C1 segment of cervical spinal cord (tissue), 14 donors: ENCODE measurements at places on chromosomes 7 and 10.

DNA sequence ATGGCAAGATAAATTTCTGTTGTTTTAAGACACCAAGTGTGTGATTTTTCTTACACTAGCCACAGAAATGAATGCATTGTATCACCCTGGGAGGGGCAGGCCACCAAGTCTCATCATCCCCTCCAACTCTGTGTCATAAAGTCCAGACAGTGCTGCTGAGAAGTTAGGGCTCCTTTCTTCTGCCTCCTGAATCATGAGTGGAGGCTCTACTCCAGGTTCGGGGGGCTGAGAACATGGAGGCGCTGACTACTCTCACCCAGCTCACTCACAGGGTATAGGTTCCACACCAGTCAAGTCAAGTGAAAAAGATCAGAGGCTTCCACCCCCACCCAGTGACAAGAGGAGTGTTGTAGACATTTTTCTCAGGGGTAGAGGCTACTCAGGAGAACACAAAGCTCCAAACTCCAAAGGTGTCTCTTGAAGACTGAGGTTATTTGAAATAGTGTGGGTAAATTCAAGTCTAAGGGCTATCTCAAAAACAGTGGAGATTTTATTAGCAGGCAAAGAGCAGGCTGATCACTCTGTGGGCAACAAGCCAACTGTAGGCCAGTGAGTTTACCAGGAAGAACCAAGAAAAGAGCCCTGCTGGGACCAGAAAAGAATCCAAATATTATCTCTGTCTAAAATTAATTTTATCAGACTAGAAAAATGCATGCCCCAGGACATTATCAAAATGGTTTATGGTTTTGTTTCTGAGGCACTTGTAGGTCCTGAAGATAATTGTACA, 118.6 kb upstream of the RET start:
- no peak for DNase-seq

- DNase-seq = no peak
Measured at GRCh38 chr7:39720586-39720985, 97.2 kb downstream of the RALA start.

DNA sequence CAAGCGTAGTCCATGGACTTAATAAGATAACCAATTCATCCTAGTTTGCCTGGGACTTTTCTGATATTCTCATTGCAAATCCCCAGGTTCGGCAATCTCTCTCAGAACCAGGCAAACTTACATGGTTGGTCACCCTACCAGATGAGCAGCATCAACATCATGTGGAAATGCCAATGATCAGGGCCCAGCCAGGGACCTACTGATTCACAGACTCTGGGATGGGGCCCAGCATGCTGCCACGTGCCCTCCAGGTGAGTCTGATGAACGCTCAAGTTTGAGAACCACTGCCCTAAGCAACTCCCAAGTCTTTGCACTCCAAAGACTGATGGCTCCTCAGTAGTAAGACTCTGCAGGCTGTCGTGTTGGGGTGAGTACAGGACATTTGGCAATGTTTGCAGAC, 2.7 kb downstream of the LAMB4 start:
- DNase-seq = no peak

DNA sequence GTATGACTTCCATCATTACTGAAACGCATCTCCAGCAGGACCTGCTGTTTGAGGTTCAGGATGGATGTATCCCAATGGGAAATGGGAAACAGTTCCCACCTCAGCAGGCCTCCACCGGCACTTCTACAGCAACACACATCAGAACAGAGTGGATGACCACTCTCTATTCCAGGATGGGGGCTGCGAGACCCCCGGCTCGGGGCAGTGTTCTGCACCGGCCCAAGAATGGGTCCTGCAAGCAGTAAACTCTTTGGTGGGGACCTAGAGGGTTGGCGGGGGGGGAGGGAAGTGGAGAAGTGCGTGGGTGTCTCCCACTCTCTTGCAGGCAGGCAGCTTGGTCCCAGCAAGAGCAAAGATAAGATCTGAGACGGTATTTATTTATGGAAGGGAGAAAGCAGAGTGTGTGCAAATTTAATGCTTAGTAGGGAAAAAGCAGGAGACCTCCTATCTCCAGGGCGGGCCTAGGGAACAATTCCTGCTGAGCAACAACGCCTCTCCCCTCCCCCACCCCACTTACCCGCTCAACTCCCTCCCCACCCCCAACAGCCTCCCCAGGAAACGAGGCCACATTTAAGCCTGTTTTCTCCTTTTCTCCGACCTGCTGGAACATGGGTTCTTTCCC, 4.0 kb downstream of the SFMBT2 start:
- no peak for DNase-seq

- DNase-seq = no peak
Measured at GRCh38 chr10:60777696-60778213, 523 bp upstream of the CDK1 start.

DNA sequence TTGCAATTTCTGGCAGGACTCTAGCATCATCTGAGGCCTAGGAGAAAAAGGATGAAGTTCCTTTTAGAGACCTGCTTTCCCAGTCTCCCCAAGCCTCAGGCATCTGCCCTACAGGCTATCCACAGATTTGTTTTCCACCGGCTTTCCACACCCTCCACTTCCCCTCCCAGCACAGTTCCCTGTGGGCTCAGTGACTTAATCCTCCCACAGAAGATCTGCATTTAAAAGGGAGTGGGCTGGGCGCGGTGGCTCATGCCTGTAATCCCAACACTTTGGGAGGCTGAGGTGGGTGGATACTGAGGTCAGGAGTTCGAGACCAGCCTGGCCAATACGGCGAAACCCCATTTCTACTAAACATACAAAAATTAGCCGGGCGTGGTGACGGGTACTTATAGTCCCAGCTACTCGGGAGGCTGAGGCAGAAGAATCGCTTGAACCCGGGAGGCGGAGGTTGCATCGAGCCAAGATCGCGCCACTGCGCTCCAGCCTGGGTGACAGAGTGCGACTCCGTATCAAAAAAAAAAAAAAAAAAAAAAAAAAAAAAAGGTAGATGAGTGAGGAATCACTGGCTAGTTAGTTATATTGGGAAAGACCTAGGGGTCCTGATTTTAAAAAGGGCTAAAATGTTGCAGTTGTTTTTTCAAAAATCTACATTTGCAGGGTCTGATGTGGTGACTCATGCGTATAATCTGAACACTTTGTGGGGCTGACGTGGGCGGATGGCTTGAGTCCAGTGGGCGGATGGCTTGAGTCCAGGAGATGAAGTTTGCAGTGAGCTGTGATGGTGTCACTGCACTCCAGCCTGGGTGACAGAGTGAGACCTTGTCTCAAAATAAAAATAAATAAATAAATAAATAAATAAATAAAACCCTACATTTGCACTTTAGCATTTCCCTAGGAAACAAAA, 119.5 kb downstream of the BAMBI start:
- no peak for DNase-seq

- no peak for DNase-seq
Measured at GRCh38 chr7:55132550-55132889, 113.7 kb downstream of the EGFR start.

DNA sequence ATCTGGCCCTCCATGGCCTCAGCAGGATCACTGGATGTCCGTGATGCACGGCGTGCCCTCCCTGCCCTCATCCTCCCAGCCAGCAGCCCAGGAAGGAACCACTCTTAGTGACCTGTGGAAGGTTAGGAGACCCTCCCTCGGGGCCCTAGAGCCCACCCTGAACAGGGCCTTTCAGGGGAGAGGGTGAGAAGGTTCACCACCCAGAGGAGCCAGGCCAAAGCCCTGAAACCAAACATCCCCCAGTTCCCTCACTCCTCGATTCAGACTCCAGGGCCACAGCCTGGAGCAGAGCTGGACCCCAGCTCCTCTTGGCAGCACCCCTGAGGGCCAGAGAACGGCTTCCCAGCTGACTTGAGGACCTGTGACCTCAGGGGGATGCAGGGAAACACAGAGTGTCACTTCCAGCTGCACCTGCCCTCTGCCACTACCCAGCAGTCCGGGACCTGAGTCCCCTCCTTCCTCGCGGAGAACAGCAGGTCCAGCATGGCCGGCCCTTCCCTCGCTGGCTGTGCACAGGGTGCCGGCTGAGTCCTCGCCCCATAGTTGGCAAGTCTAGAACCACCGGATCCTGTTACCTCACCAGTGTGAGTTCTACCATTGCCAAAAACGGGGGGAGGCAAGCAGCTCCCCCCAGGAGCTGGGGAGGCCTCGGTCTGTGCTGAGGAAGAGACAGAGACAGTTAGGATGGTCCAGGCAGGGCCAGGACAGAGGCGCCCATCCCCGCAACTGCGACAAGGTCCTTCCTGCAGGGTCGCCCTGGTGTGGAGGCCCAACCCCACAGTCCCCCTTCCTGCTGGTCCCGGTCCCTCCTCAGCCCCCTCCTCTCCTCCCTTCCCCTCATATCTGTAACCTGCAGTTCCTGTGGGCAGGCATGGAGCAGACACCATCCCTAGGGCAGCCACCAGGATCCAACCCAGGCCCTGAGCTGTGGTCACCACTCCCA, 158.6 kb downstream of the NRF1 start:
- DNase-seq = no peak

- DNase-seq = no peak
Measured at GRCh38 chr7:121279060-121279620, 49.7 kb upstream of the WNT16 start.

GRCh38 chr10:132033632-132034031, 32.1 kb upstream of the JAKMIP3 start:
- no peak for DNase-seq

- no peak for DNase-seq
Measured at GRCh38 chr7:86328801-86329433, 314.8 kb upstream of the GRM3 start.

DNA sequence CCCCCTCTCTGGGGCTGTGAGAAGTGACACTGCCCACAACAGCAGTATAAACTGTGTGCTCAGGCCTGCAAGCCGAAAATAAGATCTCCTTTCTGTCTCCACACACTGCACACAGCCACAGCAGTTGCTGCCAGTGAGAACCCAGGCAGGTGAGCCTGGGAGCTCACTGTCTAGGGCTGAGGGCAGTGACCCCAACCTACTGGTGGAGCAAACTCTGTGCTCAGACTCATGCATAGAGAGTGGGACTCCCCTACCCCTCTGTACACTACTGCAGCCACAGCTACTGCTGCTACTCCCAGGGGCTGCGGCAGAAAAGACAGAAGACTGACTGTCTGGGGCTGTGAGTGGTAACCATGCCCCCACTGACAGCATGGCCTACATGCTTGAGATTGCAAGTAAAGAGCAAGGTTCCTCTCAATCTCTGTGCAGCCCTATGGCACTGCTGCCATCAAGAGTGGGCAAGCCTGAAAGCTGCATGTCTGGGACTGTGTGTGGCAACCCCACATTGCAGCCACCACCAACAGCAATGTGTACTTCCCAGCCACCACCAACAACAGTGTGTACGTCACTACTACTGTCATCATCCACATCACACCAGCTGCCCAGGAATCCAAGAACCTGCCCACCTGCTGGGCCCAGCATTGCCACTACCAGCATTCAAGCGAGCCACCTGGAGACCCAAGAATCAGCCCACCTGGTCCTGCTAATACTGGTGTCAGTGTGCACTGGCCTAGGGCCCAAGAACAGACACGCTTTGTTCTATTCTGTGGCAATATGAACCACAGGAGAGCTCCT, 226.1 kb downstream of the XPNPEP1 start:
- DNase-seq = no peak

DNA sequence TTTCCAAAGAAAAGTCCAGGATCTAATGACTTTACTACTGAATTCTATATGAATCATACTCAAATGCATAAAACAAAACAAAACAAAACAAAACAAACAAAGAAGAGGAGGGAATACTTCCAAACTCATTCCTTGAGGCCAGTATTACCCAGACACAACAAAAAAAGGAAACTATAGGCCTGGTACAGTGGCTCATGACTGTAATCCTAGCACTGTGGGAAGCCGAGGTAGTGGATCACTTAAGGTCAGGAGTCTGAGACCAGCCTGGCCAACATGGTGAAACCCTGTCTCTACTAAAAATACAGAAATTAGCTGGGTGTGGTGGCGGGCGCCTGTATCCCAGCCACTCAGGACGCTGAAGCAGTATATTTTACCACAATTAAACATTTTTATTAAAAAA, 114.6 kb downstream of the NRBF2 start:
- DNase-seq = no peak

DNA sequence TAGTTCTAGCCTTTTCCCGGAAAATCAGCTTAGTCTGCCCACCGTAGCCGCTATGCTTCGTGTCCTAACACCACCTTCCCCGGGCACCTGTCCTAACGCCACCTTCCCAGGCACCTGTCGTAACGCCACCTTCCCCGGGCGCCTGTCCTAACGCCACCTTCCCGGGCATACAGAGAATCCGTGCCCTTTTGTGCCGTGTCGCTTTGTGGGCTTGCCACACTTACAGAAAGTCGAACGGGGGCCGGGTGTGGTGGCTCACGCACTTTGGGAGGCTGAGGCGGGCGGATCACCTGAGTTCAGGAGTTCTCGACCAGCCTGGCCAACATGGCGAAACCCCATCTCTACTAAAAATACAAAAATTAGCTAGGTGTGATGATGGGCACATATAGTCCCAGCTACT, 73.6 kb upstream of the DNAJB6 start:
- DNase-seq = no peak

- no peak for DNase-seq
Measured at GRCh38 chr7:65301007-65301406, 72.6 kb upstream of the ZNF92 start.

DNA sequence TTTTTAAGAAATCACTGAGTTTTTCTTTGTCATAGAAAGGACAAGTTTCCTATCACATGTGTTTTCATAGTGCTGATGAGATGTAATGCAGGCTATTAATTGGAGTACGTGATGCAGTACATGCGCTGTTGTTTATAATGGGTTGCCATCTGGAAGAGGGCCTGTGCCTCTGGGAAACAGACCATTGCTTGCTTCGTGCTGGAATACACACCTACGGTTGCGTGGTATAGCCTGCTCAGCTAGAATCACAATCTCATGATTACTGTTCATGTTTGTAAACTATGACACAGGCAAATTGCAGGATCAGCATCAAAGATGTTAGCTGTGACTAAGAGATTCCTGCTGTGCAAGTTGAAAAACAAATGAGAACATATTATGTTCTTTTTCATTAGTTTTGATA, 107.2 kb upstream of the STEAP1B start:
- no peak for DNase-seq
